T-cell (primary cell): ENCODE measurements at places on chromosomes 5 and 9.

DNA sequence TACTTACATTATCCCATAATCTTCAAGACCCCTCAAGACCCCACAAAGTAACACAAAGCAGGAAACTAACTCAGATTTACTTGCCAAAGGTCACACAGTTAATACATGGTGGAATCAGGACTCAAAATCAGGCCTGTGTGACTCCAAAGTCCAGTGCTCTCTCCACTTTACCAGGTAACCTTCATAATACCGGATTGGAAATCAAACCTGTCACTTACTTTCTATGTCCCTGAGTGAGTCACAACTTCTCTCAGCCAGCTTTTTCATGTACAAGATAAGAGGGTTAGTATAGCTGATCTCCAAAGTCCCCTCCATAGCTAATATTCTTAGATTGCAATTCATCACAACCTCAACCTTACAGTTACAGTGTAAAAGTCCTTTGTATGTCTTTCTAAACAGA, 17.1 kb downstream of the STRBP start:
- DNase-seq, result no peak

GRCh38 chr9:84839541-84839940, 170.0 kb downstream of the NTRK2 start:
- no peak for DNase-seq

DNA sequence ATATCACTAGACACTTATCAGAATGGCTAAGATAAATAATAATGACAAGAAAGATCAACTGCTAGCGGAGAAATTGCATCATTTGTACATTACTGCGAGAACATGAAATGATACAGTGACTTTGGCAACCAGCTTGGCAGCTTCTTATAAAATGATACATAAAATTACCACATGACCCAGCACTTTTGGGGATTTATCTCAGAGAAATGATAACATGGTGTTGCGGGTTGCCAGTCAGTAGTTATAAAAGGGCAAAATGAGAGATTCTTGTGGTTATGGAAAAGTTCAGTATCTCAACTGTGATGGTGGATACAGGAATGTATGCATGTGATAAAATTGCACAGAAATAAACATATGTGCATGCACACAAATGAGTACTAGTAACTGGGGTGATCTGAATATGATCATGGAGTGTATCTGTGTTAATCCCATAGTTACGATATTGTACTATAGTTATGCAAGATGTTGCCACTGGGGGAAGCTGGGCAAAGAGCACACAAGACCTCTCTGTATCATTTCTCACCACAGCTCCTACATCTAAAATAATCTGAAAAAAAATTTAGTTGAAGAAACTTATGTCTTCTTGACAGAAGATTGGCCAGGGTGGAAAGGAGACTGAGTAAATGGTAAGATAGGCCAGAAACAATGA, 128.9 kb downstream of the NXNL2 start:
- DNase-seq, result no peak

GRCh38 chr9:126464694-126465441, 138.2 kb downstream of the MVB12B start:
- no peak for DNase-seq

DNA sequence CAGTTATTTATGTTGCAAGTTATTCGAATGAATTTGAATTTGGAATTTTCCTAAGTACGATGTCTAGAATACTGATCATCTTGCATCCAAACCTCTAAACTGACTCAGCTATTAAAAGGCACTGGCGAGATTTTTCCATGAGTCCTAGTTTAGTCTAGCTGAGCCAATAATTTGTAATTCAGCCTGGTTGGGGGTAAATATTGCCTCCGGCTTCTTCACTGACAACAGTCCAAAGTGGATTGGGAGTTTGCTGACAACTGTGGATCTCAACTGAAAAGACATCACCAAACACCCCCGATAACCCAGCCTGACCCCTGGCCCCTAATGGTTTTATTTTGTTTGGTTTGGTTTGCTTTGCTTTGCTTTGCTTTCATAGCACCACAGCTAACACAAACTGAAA, 189.8 kb upstream of the DAPK1 start:
- DNase-seq, result no peak
